Left cardiac atrium (tissue), 4 donors: ENCODE measurements at places on chromosomes 5 and 9. TPM values are rescaled to one million over a fixed set of nuclear protein-coding genes. Genes with fewer than 3 reads are reported as not detected.

The MCTP1 gene
- 13.4 TPM for total RNA-seq

The SHC3 gene
- 2.7 TPM for total RNA-seq

The MYO10 gene
- total RNA-seq: 7.7 TPM

The ZNF618 gene
- total RNA-seq: 4.0 TPM

The CATSPER3 gene
- total RNA-seq: 0.68 TPM

The TMEM38B gene
- 47.8 TPM for total RNA-seq

The ANKRD55 gene
- total RNA-seq: not detected

The CER1 gene
- total RNA-seq: not detected

The PCDHB8 gene
- 2.6 TPM for total RNA-seq

DNA sequence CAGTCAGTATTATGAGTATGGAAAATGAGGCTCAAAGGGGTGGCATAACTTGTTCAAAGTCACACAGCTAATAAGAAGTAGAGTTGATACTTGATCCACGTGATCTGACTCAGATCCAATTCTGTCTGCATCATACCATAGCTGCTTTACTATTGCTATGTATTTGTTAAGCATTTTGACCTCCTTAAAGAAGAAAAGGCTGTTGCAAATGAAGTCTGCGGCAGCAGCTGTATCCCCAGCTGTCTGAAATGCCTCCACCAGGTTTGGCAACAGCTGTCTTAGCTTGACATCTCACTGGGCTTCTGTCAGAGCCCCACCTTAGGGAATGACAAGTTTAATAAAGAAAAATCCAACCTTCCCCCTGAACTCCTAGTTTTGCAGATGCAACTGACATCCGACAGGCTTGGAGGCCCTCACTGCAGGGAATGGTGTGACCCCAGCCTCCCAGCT is 75.6 kb upstream of the SLC44A1 start:
- DNase-seq: no peak

GRCh38 chr9:85108229-85108628 is 438.7 kb downstream of the NTRK2 start:
- no peak for DNase-seq

DNA sequence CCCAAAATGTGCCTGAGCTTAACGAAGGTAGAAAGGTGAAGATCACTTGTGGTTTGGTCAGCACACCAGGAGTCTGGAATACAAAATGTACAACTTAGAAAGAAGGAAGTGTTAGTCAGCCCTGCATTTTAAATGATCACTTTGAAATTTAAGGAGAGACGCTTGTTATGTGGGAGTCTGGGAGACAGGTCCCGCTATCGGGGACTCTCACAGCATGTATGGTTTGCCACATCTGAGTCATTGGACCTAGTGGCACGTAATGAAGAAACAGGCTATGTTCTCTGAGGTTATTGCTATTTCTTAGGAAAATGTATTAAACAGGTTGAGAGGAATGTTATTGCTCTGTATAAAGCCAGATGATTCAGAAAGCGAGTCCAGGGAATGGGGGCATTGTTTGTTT is 2362.5 kb upstream of the WWC1 start:
- DNase-seq: no peak

DNA sequence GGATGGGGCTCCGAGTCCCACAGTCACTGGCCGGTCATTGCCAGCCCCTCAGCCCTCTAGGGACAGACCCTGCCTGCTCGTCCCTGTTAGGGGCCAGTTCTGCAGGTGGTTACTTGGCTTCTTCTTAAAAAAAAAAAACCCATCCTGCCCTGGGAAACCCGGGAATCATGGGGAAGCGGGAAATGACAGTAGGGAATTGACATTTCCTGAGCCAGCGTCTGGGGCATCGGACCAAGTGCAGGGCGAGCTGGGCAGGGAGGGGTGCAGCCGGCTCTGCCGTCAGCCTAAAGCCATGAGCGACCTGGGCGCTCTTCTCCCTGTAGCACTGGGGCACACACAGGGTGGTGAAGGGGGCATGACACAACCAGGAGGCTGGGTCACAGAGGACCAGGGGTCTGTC is 66.6 kb downstream of the RXRA start:
- DNase-seq: no peak

DNA sequence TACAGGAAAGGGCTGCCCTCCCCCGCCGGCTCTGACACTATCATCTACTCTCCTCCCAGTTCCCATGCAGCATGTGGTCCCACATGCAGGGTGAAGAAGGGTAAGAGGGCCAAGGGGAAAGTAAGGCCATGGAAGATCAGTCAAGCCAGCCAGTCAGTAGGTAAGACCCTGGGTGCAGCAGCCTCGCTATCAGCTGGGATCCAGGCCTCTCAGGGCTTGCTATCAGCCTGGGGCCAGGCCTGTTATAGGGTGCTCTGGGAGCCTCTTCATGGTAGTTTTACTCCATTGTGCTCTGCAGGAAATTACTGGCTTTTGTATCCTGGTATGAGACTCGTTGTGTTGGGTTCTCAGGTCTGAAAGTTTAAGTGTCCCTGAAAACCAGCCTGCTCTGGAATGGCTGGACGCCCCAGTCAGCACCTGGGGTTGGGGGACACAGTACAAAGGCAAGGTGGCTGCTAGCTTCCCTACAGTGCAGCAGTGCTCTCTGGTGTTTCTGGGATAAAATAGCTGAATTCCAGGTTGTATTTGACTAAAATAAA is 21.4 kb downstream of the SLC22A4 start:
- DNase-seq: no peak

- no peak for DNase-seq
Observed at GRCh38 chr5:170173227-170173626, 59.6 kb upstream of the C5orf58 start.

DNA sequence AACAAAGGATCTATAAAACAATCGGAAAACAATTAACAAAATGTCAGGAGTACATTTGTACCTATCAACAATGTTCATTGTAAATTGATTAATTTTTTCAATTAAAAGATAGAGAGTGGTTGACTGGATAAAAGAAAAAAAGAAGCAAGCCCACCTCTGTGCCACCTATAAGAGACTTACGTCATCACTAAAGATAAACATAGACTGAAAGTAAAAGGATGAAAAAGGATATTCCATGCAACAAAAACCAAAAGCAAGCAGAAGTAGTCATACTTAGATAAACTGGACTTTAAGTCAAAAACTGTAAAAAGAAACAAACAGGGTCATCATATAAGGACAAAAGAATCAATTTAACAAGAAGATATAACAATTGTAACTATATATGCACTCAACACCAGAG is 197.4 kb downstream of the RASEF start:
- no peak for DNase-seq

DNA sequence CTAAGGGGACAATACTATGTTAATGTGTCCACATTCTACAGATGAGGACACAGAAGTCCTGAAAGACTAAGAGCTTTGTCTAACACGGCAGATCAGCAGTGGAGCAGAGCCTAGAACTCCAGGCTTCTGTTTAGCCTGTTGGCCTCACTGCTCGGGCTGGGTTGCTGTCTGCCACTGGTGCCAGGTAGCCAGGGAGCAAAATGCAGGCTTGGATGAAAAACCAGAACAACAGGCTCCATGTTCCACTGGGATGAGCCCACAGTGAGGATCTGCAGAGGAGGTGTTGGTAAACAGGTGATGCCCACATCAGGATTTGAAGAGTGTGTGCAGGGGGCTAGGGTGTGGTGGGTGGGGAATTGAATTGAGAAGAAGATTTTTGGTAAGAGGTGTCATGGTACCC is 114.0 kb upstream of the TBC1D2 start:
- DNase-seq: no peak

- no peak for DNase-seq
Observed at GRCh38 chr5:157233515-157233914, 32.4 kb upstream of the CYFIP2 start.

DNA sequence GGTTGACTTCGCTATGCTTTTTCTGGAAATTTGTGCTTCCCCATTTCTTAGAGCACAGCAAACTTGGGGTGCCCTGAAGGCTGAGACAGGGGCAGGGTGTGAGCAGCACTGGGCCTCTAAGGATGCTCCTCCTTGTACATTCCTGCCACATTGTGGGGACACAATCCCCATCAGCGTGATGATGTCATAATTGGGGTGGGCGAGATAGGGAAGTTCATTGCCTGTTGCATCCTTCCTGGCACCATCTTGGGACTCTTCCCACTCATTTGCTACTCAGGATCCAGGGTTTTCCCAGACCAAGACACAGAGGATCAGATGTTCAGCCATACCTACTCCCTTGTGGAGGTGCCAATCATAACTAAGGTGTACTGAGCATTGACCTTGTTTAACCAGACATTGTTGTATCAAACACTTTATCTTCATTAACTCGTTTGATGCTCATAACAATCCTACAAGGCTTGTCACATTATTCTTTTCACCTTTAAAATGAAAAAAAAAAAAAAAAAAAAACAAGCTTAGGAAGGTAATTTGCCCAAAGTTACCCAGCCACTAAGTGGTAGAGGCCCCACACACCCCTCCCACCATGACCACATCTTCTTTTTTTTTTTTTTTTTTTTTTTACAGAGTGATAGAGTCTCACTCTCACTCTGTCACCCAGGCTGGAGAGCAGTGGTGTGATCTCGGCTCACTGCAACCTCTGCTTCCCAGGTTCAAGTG is 87.6 kb downstream of the UGCG start:
- no peak for DNase-seq

- no peak for DNase-seq
Observed at GRCh38 chr5:58771796-58772195, 188.9 kb downstream of the RAB3C start.

GRCh38 chr9:32735476-32735875 is 47.9 kb upstream of the TMEM215 start:
- DNase-seq: no peak
